Spinal cord (tissue), 10 donors: ENCODE measurements at places on chromosomes 7 and 10. TPM values are rescaled to one million over a fixed set of nuclear protein-coding genes. Genes with fewer than 3 reads are reported as not detected.

DNA sequence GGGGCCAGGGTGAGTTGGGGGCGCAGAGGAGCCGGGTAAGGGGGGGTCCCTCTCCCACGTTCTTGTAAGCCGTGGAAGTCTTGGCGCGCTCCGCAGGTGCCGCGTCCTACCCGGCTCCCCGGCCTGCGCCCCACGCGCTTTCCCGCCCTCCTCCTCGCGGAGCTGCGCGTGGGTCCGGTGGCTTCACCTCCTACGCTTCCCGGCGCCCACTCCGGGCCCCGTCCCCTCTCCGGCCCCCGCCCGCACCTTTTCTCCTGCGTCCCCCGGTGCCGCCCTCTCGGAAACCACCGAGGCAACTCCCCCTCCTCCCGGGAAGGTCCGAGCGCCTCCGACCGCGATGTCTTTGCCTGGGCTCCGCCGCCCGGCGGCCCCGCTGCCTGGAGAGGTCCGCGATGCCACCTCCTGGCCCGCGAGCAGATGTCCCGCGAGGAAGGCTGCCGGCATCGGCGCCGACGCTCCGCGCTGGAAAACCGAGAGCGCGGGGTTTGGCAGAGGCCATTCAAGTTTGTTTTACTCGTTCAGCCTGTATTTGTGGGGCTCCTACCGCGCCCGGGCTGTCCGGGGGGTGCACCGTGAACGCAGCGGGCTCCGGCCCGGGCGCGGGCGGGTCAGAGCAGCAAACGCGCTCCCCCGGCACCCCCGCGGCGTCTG is 2.4 kb upstream of the NKX6-2 start:
- H3K36me3 ChIP-seq, result no peaks in the 10 kb centered on the region
- no peak overlapping the region for H3K4me3 ChIP-seq
- H3K27ac ChIP-seq, result no peak overlapping the region
- H3K27me3 ChIP-seq, result peaks cover 76% of the 10 kb centered on the region

- no peaks in the 10 kb centered on the region for H3K4me1 ChIP-seq
- H3K27me3 ChIP-seq, result no peaks in the 10 kb centered on the region
These were observed at the start of gene BTBD16 for GRCh38 chr10:122271076-122271475. Gene BTBD16, plus strand, starts transcription at chr10:122271296. Its CDS starts 3,786 bp downstream, at chr10:122275082.

GRCh38 chr10:101130984-101131961 is at the start of gene TLX1:
Gene TLX1, plus strand, starts transcription at chr10:101131300. Its CDS starts 242 bp downstream, at chr10:101131542.
- peaks cover 98% of the 10 kb centered on the region for H3K27me3 ChIP-seq
- H3K36me3 ChIP-seq, result no peaks in the 10 kb centered on the region
- H3K4me3 ChIP-seq, result no peak within 1 kb of the TSS
- no peak for DNase-seq
- H3K4me1 ChIP-seq, result peaks cover 38% of the 10 kb centered on the region

GRCh38 chr7:47475880-47476227 is 106.1 kb downstream of the TNS3 start:
- H3K4me1 ChIP-seq, result peaks cover 57% of the 10 kb centered on the region
- DNase-seq, result no peak
- no peak overlapping the region for H3K27ac ChIP-seq
- peaks cover 26% of the 10 kb centered on the region for H3K36me3 ChIP-seq

DNA sequence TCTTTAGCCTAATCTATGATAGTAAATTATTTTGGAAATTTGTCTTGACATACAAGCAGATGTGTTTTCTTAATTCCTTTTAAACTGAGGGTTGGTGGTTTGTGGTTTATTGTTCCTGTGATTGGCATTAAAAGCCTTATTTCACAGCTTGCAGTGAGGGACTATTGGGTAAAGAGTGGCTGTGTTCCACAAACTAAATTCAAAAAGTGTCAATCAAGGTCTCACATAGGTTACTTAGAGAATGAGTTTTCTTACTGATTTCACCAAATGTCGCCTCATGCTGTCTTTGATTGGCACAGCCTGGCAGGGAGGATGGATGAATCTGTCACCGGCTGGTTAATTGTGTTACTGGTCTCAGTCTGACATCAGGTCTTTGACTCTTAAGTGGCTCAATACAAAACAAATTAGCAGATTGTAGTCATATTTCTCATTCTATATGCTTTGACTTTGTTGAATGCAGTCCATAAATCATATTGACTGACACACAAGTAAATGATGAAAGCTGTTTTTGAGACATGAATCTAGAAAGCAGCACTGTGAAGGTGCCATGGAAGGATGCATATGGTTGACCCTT is 66.8 kb upstream of the CYP26C1 start:
- no peak overlapping the region for H3K4me3 ChIP-seq
- DNase-seq, result no peak
- H3K36me3 ChIP-seq, result no peaks in the 10 kb centered on the region

The FAM25A gene
- not detected for total RNA-seq
